Aorta (tissue), 5 donors: ENCODE measurements at places on chromosomes 13 and 19. TPM values are rescaled to one million over a fixed set of nuclear protein-coding genes. Genes with fewer than 3 reads are reported as not detected.

GRCh38 chr19:45123440-45123850 lies 30.5 kb downstream of the PPP1R37 start:
- no peak for DNase-seq

DNA sequence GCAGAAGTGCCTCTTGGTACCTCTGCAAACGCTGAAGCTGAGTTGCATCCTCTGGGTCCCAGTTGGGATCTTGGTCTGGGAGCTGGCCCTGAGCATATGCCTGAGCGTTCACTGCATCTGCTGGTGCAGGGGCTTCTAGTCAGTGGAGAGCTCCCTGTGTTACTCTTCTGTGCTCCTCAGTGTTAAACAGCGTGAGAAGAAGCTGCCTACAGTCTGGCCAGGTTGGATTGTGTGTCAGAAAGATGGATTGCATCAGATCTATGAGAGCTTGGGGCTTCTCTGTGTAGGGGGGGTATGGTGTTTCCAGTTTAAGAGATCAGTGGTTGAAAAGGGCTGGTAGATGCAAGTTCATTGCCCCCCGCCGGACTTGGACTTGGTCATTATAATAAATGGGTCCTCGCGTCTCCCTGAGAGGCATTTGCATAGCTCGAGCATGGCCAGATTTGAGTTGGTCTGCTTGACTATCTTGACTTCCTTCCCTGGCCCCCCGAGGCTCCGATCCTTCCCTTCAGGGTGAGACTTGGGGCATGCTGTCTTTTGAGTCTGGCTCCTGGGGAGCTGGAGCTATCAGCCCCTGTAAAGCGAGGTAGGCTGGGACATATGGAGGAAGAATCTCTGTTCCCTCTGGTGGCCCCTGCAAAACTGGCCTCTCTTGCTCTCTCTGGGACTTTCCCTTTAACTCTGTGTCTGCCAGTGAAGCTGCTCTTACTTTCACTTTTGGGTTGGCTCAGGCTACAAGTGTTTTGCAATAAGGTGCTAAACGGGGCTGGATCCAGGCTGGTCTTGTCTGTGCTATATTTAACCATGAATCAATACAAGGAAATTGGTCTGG lies 52.9 kb downstream of the OR10H4 start:
- DNase-seq, result peak; percentile 58

DNA sequence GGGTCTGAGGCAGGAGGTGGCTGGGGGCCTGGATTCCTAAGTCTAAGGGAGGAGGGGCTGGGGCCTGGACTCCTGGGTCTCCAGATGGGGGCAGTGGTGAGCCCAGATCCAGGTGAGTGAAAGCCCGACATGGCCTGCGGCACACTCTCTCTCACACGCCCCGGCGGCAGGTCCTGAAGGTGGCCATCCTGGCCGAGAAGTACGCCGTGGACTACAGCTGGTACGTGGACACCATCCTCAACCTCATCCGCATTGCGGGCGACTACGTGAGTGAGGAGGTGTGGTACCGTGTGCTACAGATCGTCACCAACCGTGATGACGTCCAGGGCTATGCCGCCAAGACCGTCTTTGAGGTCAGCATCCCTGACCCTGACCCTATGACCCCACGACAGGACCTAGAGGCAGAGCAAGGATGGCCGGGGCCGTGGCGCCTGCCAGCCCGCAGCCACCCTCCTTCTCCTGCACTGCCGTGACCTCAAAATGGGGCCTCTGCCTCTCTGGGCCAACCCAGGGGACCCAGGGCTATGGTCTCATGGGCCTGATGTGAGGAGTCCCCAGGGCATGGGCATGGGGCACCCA lies 13.2 kb downstream of the FUZ start:
- no peak for DNase-seq

DNA sequence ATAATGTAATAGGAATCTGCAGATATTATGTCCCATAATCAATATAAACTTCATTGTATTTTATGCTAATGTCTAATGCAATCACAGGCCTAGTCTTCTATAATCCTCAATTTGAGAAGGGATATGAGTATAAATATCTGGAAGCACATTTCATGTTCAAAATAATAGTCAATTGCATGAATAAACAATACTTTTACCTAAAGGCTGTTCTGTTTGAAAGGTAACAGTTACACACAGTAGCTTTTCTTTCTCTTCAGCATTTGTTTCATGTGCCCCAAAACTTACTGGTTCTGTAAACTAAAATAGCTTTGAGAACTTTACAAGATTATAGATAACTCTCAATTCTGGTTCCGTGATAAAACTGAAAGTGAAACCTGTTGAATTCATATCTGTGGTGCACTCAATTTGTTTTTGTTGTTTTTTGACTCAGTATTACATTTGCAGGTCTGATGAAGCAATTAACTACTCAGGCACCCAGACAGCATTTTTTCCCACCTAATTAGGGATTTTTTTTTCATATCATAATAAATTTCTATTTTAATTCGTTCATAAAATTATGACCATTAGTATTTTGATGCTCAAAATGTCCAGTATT lies 1193.8 kb downstream of the SLITRK1 start:
- no peak for DNase-seq

GRCh38 chr19:14181906-14182305 lies 24.1 kb downstream of the ADGRL1 start:
- DNase-seq, result no peak

Gene ZNF557
- 2.4 TPM for polyA plus RNA-seq

Gene ZNF177
- polyA plus RNA-seq, result not detected

Gene PALM3
- 0.18 TPM for polyA plus RNA-seq

Gene TEX29
- 1.6 TPM for polyA plus RNA-seq

Gene PGLYRP1
- polyA plus RNA-seq, result not detected
